ENCODE measurements at places on chromosomes 1 and 21.

DNA sequence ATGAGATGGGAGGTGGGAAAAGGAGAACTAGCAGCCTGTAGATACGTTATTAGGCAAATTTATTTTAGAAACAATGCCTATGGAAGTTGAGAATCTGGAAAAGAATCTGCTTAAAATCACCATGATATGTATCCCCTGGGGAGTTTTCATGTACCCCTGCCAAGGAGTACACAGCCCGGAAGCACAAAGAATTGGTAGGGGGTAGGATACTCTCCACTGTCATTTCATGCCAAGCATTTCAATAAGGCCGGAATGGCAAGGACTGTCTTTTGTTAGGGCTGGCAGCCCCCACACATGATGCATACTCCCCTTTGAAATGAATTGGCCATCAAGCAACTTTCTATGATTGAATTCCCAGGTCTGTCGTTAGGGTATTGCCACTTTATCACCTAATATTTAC is 111.5 kb upstream of the APP start:
- no peak for DNase-seq

GRCh38 chr1:145997718-145998023 is 1.3 kb upstream of the TXNIP start:
- no peak for DNase-seq

- DNase-seq = no peak
Observed at GRCh38 chr1:98084188-98084587, 163.4 kb upstream of the DPYD start.

- no peak for DNase-seq
Observed at GRCh38 chr1:248926401-248927182, 20.6 kb downstream of the PGBD2 start.

All from HEK293T (cell line).